ENCODE measurements at places on chromosomes 5 and 9.

DNA sequence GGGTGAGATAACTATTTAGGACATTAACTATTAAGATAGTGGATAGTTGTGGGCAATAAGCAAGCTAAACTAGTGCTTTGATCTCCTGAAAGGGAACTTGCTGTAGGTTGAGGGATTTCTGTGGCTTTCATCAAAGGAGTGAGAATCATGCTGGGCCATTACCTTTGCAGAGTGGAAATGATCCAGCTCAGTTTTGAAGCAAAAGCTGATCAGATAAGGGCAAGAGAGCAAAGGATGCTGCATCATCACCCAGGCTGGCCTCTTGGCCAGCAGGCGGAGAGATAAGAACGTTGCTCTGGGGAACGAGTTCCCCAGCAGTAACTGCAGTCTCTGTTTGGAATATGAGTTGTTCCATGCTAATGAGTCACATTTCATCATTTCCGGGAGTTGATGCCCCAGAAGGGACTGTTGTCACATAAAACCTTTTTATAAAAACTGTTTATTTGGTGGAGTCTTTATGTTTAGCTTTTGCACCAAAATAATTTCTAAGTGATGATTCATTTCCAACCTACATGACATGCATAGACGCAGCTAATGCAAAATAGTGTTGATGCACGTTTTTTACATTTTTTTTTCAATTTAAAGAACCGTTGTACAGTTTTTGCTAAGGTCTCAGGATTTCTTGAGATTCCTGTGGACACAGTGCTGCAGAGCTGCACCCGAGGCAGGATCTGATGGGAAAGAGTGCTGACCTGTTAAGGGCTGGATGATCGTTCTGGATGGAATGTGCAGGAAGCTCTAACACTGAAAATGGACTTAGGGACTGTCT is 99.3 kb downstream of the ACTBL2 start:
- DNase-seq = no peak

DNA sequence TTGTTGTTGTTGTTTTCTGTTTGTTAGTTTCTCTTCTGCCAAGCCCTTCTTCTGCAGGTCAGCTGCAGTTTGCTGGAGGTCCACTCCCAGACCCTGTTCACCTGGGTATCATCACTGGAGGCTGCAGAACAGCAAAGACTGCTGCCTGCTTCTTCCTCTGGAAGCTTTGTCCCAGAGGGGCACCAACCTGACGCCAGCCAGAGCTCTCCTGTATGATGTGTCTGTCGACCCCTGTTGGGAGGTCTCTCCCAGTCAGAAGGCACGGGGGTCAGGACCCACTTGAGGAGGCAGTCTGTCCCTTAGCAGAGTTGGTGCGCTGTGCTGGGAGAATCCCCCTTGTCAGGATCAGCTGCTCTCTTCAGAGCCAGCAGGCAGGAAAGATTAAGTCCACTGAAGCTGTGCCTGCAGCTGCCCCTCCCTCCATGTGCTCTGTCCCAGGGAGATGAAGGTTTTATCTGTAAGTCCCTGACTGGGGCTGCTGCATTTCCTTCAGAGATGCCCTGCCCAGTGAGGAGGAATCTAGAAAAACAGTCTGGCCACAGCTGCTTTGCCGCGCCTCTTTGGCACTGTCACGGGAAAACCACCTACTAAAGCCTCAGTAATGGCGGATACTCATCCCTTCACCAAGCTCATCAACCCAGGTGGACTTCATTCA is 299.2 kb downstream of the EDIL3 start:
- DNase-seq = no peak

DNA sequence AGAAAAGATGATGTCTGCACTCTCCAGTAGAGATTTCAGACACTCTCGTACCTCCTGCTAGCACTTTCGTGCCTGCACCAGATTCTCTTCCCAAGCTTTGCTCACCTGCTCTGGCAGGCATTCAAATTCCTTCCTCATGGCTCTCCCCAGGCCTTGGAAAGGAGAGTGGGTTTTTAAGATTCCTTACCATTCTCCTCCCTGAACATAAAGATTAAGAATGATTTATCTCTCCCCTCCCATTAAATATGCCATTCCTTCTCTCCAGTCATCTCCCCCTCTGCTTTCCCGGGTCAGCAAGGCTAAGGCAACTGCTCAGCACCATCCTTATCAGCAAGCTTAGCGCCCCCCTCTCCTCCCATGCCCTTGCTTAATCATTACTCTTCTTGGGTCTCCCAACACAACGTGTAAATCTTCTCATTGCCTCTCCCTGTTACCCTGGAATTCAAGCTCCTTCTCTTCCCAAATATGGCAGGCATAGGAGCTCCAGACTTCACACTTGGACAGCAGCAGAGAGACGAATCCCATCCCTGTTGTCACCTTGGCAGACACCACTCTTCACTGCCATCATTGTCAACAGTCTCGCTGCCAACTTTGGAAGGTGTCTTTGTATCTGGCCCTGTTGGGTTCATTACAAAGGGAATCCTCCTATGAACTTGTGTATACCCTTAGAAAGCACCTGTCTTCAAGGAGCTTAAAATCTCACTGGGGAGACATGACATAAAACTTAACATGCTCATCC is 332.9 kb downstream of the SLIT3 start:
- DNase-seq = no peak

DNA sequence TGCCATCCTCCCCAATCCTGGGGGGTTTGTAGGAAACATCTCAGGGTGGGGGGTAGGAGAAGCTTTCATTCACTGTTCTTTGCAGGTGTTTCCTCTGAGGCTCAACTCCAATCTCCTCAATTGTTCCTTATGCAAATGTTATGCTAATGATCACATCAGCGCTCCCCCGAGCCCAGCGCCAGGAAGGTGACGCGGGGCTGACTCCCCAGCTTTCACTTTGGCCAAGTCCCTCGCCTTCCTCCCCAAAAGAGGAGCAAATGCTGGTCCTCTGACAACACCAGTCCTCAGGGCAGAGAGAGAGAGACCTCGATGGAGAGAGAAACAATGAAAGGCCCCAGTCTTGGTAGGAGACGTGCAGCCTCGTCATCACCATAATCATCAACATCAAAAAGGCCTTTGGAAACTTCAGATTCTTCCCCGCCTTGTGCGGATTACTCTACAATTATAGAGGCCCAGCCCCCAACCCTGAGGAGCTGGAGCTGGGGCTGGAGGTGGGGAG is 39.1 kb downstream of the PCDH1 start:
- no peak for DNase-seq

GRCh38 chr5:33049842-33050241 is 338.7 kb downstream of the NPR3 start:
- no peak for DNase-seq

GRCh38 chr9:138052635-138053320 is 175.2 kb downstream of the CACNA1B start:
- no peak for DNase-seq

- no peak for DNase-seq
These were observed 62.1 kb downstream of the CYSTM1 start for GRCh38 chr5:140236891-140237598.

DNA sequence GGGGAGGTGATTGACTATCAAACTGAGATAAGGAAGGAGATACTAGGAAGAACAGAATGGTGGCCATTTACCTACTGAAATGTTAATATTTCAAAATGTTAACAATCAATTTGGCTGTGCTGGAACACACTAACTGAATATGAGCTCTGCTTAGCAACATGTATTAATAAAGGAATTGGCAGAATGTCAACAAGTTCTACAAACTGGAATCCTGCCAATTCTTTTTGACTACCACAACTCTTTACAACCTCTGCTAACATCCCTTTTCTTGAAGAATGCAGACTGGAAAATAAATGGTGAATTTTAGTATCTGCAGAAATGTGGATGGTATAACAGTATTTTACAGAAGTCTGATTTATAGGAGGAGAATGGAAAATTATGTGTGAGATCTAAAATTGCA is 446.4 kb downstream of the ISL1 start:
- no peak for DNase-seq

DNA sequence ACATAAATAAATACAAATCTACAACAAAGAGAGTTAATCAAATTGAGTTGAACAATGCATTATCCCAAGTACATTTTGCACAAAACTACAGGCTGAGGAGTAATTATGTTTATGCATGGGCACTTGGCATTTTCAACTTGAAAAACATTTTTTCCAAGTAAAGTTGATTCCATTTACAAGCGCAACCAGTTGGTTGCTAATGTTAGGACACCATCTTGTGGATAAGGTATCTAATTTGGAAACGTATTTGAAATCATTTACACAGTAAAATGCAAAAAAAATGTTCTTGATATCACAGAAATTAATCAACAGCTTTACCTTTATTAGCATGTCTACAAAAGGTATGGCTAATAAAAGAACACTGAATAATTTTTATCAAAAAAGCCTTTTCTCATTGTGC is 18.8 kb downstream of the FTMT start:
- DNase-seq = no peak

- no peak for DNase-seq
These were observed 40.0 kb upstream of the CDH6 start for GRCh38 chr5:31153521-31153920.
